ENCODE measurements at places on chromosomes 12 and 14. TPM values are rescaled to one million over a fixed set of nuclear protein-coding genes. Genes with fewer than 3 reads are reported as not detected.

- DNase-seq, result no peak
Observed at GRCh38 chr14:89615421-89615820, 198.4 kb upstream of the FOXN3 start.

KRT79 gene
- not detected for total RNA-seq

PCED1B gene
- 0.29 TPM for total RNA-seq

AMHR2 gene
- total RNA-seq, result not detected

DNA sequence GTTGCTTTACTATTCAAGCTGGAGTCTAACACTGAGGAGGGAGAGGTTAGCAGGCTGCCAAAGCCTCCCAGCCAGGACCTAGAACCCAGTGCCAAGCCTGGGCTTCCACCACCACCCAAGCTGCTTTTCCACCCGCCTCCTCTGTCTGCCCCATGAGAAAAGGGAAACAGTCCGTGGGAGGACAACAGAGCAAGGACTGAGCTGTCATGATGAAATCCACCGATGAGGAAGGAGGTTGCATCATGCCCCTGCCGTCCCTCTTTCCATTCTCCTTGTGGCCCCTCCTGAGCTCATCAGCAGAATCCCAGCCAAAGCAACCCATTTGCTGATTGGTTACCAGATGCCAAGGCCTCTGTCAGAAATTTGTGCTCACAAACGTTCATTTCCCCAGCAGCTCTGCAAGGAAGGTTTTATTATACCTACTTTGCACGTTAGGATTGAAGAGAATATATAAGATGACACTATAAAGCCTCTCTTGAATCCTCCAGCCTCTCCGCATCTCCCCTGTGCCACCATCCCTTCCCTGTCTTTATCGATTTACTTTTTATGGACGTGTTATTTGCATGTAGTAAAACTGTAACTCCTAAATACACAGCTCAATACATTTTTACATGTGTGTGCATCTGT is 6.3 kb upstream of the SERPINA1 start:
- DNase-seq, result peak; percentile 87

MGAT4C gene
- total RNA-seq, result under 0.01 TPM

DNA sequence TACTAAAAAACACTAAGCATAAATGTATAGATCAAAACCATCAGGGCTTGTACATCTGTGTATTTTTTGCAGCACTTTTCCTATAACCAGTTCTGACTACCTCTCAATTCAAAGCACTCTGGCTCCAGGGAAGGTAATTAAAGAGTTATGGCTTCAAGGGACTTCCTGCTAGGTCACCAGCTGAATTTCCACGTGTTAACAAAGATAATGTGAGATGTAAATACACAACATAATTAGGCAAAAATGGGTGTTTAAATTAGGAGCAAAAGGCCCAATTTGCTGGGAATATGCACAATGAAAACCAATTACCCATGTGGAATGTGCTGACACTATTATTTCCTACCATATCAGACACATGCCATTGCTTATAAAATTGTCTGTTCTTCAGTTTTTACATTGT is 513.4 kb upstream of the FLRT2 start:
- no peak for DNase-seq

DNA sequence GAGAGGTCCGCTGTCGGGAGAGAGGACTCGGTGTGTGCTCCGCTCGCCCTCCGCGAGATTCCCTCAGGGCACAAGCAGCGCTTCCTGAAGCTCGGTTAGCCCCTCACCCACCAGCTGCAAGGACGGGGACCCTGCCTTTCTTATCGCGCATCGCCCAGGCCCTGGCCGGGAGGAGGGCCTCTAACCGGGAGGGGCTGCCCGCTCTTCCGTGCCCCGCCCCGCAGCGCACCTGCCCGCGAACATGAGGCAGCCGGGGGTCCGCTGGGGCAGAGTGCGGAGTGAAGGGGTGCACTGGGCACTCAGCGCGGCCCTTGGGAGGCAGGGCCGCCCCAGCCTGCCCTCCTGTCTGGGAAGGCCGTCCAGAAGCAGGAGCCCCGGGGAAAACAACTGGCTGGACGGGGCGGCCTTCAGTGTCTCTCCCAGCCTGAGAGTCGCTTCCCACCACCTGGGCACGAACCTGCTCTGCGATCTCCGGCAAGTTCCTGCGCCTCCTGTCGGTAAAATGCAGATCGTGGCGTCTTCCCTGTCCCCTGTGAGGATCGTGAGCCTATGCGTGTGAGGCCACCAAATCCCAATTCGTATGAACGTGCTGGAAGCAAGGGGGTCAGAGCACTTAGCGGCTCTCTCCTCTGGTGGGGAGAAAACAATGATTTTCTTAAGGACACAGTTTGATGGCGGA is 28.0 kb upstream of the ADIPOR2 start:
- DNase-seq, result no peak

DNA sequence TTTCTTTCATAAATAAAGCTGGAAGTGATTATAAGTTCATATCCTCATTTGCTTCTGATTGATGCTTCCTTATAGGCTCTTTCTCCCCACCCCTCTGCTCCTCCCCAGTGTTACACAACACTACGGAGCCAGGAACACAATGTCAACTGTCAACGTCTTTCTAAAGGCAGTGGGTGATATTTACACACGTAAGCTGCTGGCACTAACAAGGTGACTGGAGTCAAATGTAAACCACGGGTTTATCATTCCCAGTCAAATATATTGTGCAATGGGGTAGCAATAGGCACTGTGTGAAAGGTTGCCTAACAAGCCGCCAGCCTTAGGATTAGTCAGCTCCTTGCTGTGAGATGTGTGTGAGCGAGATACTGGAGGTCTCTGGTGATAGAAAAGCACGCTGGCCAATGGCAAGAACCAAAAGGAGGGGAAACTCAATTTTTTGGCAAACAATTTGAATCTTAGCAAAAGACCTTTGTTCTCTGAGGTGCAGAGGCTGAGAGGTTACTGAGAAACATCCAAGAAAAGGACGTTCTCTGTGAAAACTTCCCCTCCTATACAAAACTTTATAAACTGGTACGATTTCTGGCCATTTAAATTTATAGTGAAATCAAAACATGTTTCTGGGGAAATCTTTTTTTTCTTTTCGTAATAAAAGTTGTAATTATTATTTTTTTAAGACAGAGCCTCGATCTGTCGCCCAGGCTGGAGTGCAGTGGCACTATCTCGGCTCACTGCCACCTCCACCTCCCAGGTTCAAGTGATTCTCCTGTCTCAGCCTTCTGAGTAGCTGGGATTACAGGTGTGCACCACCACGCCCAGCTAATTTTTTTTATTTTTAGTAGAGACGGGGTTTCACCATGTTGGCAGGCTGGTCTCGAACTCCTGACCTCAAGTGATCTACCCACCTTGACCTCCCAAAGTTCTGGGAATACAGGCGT is 22.3 kb upstream of the HECTD1 start:
- peak; percentile 81 for DNase-seq

- no peak for DNase-seq
Observed at GRCh38 chr12:3120701-3121100, 43.5 kb downstream of the TSPAN9 start.

- peak; percentile 92 for DNase-seq
Observed at GRCh38 chr14:89425931-89426330, 8.9 kb upstream of the FOXN3 start.

DNA sequence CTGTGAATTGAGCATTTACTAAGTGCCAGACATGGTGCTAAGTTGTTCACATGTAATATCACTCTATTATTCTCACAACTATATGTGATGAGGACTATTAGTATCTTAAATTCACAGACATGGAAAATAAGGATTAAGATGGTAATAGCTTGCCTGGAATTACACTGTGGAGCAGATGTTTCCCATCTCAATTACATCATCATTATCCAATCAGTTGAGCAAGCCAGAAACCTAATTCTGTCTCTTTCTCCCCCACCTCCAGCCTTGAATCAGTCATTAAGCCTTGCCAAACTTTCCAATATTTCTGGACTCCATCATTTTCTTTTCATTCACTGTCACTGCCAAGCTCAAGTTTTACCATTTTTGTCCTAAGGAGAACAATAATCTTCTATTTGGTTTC is 287.8 kb upstream of the KITLG start:
- no peak for DNase-seq

GRCh38 chr12:95124106-95124505 is 50.7 kb upstream of the NR2C1 start:
- DNase-seq, result no peak

BHLHE41 gene
- 4.7 TPM for total RNA-seq

DNA sequence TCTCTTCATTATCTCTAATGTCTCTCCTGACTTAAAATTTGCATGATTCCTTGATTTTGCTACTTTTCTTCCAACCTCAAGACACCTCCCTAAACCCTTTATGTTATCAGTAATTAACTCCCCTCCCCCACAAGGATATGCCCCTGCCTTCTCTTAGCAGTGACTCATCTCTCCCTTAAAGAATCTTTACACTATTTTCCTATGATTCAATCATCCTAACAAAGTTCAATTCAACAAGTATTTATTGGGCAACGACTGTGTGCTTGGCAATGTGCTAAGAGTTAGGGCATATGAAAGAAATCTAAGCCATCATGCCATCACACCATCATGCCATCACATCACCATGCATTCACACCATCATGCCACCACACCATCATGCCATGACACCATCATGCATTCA is 80.1 kb downstream of the ANO2 start:
- no peak for DNase-seq

DNA sequence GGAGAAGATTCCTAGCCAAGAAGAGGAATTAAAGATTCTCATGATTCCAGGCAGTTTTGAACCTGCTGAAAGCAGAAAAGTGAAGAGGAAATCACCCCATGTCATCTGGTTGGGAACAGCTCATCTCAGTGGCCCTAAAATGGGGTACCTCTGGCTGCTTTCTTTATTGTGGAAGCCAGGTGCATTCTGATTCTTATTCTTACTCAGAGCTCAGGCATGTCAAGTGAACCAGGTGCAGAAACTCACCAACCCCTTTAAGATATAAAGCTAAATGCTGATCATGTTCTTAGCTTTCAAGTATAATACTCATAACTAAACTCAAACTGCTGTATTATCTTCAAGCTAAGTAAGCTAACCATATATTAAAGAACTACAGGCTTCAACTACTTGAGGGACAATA is 253.9 kb upstream of the ARID2 start:
- no peak for DNase-seq

DNA sequence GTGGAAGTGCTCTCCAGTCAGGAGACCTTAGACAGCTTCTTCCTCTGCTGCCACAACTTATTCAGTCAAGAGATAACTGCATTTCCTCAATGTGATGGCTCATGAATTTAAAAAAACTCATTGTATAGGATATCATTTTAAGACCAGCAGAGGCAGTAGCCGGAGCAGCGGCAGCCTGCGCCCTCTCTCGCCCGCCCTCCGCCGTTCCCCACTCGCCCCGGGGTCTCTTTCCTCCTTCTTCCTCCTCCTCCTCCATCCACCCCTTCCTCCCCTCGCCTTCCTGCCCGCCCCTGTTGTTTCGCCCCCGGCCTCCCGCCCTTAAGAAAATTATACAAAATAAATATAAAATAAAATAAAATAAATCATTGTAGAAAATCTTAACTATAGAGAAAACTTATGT is 687.6 kb downstream of the FLRT2 start:
- no peak for DNase-seq

GRCh38 chr12:115000038-115000437 is 316.1 kb upstream of the TBX3 start:
- no peak for DNase-seq

DNA sequence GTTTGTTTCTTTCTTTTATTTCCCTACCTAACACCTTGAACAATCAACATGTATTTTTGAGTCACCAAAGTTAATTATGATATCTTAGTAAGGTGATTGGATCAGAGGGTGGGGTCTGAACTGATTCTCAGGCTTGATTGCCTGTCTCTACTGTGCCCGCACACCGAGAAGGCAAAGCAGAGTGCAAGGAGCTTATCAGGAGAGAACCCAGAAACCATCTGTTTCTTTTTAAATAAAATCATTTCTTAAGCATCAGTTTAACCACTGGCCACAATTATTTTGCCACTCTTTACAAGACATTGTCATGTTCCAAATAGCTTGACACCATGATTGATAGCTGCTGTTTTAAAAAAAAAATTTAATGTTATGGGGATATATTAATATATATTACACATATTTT is 3.1 kb downstream of the GARIN2 start:
- no peak for DNase-seq

DNA sequence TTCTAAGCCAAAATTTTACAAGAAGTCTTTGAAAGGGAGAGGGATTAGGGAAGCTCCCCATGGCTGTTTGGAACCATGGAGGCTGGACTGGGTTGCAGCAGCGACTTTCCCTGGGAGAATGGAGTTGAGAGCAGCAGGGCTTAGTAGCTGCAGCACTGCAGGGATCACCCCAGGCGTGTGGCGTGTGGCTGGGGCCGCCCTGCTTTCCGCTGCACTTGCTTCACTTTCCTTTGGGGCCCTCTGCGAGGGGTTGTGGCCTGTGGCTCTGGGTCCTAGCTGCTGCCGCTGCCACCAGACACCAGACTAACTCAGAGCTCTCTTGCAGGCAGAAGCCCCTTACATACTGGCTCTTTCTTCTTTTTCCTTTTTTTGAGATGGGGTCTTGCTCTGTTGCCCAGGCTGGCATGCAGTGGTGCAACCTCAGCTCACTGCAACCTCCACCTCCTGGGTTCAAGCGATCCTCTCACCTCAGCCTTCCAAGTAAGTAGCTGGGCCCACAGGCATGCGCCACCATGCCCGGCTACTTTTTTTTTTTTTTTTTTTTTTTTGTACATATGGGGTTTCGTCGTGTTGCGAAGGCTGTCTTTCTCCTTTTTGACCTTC is 25.4 kb downstream of the CCDC62 start:
- no peak for DNase-seq

DNA sequence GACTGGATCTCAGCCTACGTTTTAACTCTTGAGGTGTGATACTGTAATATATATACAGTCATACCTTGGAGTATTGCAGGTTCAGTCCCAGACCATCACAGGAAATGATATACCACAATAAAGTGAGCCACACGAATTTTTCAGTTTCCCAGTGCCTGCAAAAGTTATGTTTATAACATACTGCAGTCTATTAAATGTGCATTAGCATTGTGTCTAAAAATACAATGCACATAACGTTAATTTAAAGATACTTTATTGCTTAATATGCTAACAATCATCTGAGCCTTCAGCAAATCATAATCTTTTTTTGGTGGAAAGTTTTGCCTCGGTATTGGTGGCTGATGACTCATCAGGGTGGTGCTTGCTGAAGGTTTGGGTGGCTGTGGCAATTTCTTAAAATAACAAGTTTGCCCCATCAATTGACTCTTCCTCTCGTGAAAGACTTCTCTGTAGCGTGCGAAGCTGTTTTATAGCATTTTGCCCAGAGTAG is 18.9 kb downstream of the PYROXD1 start:
- no peak for DNase-seq

TRHDE gene
- 0.59 TPM for total RNA-seq

DNA sequence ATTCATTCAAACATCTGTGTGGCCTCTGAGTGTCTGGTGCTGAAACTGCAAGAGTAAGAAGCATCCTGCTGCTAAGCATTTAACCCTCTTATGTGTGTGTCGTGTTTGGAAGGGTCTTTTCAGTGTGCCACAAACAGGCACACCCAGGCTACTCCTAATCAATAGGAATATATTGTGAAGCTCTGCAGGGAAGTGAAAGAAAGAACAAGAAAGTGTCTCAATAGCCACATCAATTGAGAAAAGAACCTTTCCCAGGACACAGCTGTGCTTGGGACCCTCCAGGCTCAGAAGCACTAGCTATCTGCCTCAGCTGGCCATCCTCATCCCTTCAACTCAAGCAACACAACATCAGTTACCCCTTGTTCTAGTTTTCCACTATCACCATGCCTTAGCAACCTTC is 13.4 kb upstream of the KRAS start:
- DNase-seq, result no peak

GRCh38 chr12:98359856-98360255 is 155.5 kb upstream of the TMPO start:
- no peak for DNase-seq
